ENCODE measurements at places on chromosomes 7 and 10.
A peak's percentile ranks its signal among the peaks of the same experiment; 100 is the strongest.

- no peak for DNase-seq
These were observed 63.5 kb upstream of the VKORC1L1 start for GRCh38 chr7:65809259-65809981.

DNA sequence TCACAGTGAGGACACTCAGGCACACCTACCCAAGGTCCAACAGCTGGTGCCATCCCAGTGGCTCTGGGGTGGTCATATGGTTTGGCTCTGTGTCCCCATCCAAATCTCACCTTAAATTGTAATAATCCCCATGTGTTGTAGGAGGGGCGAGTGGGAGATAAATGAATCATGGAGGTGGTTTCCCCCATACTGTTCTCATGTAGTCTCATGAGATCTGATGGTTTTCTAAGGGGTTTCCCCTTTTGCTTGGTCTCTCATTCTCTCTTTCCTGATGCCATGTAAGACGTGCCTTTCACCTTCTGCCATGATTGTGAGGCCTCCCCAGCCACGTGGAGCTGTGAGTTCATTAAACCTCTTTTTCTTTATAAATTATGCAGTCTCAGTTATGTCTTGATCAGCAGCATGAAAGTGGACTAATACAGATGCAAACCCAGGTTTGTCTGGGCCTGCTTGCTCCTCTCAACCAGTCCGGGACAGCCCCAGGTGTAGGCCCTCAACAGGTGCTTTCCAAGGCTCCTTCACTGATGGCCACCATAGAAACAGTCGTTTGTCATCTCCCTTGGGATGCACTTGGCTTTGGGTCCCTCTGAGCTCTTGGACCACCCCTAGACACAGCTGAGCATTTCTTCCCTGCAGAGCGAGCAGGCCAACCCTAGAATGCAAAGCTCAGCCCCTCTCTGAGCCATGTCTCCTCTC is 101.3 kb upstream of the CTBP2 start:
- DNase-seq: no peak

- DNase-seq: peak; percentile 53
These were observed 255.7 kb downstream of the TNS3 start for GRCh38 chr7:47326220-47326619.

DNA sequence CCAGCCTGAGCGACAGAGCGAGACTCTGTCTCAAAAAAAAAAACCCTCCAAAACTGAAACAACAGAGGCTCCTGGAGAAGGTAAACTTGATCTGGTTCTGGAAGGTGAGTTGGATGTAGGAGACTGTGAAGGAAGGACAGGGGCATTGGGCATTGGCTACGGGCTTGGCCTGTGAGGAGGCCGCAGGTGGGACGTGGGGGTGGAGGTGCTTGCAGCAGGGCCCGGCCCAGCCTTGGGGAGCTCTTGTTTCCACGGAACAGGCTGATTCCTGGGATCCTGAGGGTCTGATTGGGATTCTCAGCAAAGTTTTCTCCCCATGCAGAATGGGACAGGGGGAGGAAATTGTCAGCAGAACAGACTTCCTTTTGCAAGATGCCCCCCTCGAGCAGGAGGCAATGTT is 30.6 kb downstream of the IL15RA start:
- no peak for DNase-seq

DNA sequence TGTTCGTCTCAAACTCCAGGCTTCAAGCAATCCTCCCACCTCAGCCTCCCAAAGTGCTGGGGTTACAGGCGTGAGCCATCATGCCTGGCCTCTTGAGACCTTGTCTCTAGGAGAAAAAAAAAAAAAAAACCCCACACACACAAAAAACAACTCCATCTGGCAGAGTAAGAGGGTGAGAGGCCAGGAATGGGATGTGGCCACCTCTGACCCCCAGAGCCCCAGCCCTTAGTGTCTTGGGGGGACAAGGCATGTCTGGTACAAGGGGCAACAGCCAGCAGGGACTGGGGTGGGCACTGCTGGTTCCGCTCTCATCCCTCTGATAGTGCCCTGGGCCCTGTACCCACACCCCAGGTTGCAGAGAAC is 15.6 kb upstream of the TNRC18 start:
- DNase-seq: no peak

GRCh38 chr7:36155811-36156361 is 2.8 kb downstream of the EEPD1 start:
- DNase-seq: no peak

- no peak for DNase-seq
These were observed 28.0 kb upstream of the TNS3 start for GRCh38 chr7:47609803-47610452.

GRCh38 chr10:31914370-31914769 is 14.3 kb downstream of the ARHGAP12 start:
- DNase-seq: no peak

DNA sequence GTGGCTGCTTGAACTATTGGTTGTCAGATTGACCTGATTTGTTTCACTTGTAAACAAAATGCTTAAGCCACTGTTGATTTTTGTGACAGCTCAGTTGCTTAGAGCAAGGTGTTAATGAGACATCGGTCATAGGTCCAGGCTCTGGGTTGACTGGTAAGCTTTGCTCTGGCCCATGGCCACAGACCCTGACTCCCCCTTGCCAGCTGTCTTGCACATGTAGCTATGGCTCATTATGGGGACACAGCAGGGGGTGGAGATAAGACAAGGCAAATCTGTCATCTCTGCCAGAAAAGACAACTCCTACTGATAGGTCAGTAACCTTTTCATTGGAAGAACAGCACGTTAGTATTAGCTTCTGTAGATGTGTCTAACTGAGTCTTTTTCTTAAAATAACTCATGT is 95.3 kb downstream of the KAT6B start:
- DNase-seq: no peak

- no peak for DNase-seq
These were observed 31.1 kb upstream of the COMMD3 start for GRCh38 chr10:22285130-22285529.

DNA sequence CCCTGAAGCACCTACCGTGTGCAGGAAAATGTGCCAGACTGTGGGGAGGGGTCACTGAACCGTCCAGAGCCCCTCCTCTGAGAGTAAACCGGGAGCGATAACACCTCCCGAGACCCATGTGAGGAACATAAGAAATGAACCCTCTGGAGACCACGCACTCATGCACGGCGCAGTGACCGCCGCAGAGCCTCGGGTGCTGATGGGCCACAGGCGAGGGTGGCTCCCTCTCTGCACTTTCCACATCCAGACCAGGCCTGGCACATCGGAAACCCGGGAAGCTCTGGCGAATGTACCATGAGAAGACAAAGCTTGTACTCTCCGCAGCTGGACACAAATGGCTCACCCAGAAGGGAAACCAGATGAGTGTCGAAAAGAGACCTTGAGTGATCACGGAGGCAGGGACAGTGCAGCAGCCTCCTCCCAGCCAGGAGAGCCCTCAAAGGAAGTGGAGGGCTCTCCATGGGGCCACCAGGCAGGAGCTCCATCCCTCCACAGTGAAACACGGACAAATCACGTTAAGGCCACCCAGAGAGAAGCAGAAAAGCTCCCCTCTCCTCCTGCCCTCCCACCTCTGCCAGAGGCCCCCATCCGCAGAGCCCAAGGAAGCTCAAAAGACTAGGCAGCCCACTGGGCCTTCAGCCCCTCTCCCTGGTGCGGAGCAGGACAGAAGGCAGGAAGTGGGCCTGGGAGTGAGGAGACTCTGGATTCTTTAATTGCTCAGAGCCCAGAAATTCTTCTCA is 178.1 kb upstream of the PPP2R2D start:
- no peak for DNase-seq

DNA sequence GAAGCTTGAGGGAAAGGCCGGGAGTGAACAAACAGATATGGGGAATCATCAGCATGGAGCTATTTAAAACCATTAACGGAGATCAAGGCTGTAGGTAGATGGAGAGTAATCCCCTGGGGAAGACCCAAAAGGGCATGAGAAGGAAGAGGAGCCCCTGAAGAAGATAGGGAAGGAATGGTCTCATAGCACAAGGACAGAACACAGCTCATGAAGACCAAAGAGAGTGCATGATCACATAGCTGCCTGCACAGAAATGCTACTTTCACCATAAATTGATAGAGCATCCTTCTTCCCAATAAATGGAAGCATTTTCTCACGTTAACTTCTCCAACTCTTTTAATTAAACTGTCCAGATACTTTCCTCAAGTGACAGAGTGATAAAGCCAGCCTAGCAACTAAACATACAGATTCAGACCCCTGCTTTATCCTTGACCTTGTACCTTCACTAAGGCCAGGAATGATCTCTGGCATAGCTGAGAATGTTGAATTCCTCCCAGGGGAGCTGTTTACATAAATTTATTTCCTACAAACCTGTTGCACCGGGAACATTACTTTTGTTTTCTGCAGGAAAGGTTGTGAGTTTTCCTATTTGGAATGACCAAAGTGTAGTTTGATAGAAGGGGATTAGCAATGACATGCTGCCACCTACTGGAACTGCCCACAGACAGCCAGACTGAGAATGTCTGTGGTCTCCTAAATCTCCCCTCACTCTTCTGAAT is 110.8 kb upstream of the LRGUK start:
- no peak for DNase-seq

DNA sequence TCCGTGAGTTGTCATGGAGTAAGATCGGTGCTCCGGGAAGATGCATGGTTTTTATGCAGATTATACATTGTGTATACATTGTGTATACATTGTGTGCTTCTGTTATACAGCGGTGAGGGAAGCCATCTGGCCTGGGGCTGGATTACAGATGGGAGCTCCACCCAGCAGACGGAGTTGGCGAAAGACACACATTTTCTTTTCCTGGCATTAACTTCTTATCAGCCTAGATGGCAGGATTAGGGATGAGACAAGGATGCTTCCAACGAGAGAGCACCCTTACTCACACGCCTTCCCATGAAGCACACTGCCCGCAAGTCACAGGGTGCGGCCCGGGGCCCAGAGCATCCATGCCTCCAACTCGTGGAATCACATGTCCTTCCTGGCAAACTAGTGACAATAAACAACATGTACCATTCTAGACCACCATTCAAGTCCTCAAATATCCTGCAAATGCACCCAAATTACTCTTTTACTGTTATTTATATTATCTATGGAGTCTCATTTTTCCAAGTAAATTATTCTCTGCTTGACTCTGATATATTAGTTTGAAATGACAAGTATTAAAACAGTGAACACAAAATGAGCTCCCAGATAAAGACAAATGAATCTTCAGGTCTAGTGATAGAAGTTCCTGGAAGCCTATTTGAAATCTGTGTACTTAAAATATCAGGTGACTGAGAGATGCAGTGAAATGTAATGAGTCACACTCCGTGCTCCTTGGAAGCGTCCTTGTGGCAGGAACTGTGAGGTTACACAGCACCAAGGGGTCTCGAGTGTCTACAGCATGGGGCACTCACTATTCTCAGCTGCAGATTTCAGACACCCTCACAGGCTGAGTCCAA is 29.8 kb upstream of the PPP2R2D start:
- no peak for DNase-seq

GRCh38 chr7:54964136-54964535 is 54.7 kb upstream of the EGFR start:
- no peak for DNase-seq

GRCh38 chr10:99656199-99657064 is 2.9 kb upstream of the ENTPD7 start:
- DNase-seq: no peak

DNA sequence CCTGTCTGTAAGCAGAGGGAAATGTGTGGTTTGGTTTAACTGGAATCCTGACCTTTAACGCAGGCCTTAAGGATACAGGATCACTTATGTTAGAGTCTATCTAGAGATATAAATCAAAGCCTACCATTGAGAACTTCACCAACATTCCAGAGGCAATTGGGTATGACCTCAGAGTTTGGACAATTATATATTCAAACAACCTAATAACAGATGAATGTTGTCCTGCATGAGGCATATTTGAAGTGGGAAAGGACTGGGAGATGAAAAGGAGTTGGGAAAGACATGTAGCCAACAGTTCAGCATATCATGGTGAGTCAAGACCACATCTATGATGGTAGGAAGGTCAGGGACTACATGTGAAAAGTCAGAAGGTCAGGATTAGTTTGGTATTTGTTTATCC is 274.2 kb downstream of the DOCK4 start:
- DNase-seq: no peak

DNA sequence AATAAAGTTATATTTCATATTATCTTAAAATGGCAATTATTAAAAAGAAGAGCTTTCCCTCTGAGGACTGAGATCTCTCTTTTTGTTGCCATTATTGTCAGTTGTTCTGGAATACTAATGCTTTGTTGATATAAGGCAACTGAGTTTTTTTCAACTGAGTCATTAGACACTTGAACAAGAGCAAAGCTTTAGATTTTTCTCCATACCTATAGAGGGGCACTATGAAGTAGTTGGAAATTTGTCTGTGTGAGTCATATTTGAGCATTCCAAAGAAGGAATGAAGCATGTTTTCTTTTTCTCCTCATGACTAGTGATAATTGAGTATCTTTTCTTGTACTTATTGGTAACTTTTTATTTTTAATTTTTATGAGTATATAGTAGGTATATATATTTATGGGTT is 24.5 kb downstream of the RPA3 start:
- peak; percentile 93 for DNase-seq

DNA sequence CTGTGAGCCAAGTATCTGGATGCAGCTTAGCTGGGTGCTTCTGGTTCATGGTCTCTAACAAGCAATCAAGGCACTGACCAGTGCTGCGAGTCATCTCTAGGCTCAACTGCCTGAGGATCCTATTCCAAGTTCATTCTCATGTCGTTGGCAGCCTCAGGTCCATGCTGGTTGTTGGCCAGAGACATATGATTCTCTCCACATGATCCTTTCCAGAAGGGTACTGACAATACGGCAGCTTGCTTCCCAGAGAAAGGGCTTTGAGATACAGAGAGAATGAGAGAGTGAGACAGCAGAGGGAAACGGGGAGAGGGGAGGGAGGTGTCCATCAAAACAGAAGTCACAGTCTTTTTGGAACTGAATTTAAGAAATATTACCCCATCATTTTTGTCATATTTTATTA is 405.6 kb downstream of the XPNPEP1 start:
- no peak for DNase-seq

DNA sequence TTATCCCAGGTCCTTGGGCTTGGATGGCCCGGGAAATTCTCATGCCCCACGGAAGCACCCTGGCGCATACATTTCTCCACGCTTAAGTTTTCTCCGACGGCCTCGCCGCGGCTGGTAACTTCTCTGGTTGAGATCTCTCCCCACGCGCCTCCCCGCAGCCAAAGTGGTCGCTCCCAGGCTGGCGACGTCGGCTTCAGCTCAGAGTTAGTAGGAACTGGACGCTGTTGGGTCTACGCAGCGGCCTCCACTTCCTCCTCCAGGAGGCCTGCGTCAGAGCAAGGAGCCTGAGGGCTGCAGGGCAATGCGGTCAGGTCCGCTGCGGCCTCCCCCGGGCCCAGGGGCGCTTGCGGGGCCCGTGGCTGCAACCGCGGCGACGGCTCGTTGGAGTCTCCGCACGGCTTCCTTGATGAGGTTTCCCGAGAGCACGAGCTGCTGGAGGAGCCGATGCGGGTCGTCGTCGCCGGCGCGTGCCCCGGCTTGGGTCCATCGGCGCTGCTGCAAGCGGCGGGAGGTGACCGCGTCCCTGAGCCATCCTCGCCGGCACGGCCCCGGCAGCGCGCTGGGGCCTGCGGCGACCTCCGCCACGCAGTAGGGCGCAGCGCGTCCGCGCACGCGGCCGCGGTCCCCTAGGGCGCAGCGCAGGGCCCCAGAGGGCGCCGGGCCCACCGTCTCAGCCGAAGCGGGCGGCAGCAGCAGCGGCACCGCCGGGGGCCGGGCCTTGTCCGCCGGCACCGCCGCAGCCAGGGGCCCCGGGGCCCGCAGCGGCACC is 744 bp downstream of the FRAT2 start:
- DNase-seq: peak; percentile 15
